ENCODE measurements at places on chromosomes 16 and 17.

DNA sequence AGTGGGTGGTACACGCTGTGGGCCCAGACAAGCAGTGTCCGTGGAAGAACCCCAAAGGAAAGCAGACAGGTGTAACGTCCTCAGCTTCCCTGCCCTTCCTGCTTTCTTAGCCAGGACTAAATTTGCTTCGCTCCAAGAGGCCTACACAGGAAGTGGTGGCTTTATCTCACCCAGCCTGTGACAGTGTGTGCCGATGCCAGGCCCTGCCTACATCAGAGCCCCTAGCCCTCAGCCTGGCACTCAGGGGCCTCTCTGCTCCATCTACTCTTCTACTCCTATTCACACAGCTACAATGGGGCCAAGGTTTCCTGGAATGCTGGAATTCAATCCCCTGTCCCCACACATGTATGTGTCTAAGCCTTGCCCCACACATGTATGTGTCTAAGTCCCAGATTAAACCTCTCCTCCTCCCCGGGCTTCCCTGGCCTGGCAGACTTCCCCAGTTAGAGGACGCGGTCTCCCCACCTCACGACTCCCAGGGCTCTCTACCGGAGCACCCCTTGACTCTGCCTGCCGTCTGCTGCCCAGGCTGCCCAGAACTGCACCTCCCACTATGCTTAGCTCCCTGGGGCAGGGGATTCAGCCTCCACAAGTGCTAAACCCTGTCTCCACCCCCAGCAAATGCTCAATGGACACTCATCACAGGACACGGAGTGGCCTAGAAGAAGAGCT, 8.2 kb downstream of the PGAP3 start:
- no peak for DNase-seq

- no peak for DNase-seq
These were observed 17.3 kb downstream of the CDR2 start for GRCh38 chr16:22356930-22357634.

DNA sequence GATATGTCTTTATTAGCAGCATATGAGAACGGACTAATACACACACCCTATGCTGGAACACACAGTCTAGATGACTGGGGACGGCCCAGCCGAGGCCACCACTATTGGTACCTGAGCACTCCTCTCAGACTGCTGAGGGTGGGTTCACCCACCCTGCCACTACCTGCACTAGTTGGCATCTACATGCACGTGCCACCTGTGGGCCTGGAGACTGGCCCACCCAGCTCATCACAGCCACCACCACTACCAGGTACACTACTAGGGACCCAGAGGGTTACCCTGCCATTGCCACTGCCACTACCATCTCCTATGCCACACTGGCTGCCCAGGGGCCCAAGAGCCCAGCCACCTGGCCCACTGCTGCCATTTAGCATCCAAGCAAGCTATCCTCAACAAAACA, 32.5 kb downstream of the MEAK7 start:
- DNase-seq: no peak

DNA sequence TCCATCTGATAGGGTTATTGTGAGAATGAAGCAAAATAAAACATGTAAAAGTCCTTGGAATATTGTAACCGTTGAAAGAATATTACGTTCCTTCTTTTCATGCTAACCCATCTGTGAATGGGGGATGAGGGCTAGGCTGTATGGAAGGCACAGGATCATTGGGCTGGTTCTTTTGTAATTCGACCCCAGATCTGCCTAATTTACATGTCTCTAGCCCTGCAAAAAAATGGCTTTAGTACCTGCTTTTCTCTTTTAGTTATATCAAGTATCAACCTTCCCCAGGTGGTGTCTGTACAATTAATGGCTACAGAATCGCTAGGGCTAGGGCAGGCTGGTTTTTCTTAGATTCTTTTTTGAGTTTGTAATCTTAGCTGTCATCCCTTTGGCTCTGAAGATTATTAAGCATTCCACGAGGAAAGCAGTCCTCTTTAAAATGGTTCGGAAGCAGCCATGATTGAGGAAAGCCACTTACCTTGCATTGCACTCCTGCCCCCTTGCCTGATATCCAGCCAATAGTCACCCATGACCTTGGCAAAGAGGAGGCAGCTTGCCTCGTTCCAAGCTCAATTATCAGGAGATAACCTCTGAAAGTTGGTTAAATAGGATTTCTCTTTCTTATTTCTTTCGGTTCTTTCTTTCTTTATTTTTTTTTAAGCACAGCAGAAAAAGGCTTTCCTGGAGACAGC, 153.9 kb upstream of the ZKSCAN2 start:
- DNase-seq: no peak

Measured in stimulated activated CD4-positive, alpha-beta T cell treated with anti-CD3 and anti-CD28 coated beads, Interleukin-12 subunit alpha, Interleukin-12 subunit beta, amount 100 ng/mL, for 48 hours (primary cell).